ENCODE measurements at places on chromosomes 4 and X.

- DNase-seq = peak; percentile 8
Observed at GRCh38 chrX:39899856-39900776, 197.6 kb downstream of the BCOR start.

DNA sequence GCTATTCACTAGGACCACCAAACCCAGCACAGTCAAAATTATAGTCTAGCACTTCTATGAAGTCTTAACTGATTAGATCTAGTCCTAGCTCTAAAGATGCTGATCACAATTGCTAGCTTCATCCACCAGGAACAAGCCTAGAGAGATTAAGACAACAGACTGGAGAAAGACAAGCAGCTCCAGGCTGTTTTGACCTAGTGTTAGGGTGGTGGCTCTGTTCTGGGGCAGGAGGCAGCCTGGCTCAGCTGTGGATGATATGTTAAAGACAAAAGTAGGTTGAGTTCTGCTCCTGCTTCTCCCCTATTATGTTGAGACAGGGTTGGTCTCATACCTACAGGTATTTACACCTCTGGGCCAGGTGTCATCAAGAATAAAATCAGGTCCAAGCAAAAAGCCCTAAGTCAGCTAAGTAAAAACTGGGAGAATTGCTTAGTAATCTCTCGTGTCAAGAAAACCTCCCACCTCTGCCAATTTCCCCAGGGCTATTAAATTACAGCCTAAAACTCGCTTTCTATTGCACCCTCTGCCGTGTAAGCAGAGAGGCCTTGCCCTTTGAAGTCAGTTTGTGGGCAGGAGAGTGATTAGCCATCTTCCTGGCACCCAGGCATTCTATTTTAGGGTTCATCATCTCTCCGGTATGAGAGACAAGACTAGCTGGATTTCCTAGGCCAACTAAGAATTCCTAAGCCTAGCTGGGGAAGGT, 39.9 kb downstream of the RAB40AL start:
- DNase-seq = no peak

DNA sequence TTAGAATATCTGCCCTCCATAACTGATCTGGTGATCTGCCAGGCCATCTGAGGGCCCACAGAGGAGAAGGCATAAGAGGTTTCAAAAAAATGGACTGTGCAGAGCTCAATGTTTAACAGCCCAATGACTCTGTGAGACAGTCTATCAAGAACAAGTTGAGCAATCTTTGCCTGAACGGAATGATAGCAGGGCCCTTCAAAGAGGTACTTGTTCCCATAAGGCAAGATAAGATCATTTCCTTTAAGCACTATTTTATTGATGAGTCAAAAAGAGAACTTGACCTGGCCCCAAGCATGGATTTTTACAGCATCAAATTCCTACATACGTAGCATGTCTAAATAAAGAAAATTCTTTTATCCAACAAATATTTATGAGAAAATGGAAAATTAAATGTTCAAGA, 182.8 kb downstream of the IDS start:
- no peak for DNase-seq

GRCh38 chr4:146098397-146098796, 77.1 kb upstream of the LSM6 start:
- DNase-seq = no peak

- no peak for DNase-seq
Observed at GRCh38 chr4:42302348-42302747, 94.9 kb upstream of the SHISA3 start.

GRCh38 chrX:134418317-134419113, 41.5 kb upstream of the HPRT1 start:
- DNase-seq = no peak

DNA sequence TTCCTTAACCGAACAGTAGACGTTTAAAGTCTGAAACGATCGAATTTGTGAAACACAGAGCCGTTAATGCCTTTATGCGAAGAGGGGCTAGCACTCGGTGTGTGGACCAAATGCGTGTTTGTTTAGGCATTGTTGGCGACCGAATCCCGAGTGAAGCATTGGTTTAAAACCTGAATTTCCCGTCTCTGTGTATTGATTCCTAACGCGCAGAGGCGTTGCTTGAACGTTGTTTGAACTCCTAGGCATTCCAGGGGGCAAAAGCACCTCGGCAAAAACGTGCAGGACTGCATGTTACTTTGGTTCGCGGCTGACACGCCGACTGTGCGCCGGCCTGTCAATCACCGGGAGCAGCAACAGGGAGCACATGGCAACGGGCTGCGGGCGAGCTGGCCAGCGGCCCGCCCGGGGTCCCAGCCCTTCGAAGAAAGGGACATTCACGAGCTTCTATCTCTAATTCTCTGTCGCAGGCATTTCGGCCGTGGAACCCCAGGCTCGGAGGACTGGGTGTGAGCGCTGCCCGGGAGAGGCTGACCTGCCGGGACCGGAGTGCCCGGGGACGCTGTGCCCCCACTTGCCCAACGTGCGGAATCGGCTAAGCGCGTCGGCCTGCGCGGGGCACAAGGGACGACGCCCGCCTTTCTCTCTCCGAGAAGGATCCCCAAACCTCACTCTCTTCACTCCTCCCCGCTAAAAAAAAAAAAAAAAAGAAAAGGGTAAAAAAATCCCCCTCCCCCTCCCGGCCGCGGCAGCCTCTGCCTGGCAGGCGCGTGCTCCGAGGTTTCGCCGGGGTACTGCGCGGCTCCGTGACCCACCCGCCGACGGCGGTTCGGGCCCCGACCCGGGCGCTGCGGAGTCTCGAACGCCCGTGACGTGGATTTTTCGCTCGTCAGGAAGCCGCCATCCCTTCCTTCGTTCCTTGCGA, 810 bp downstream of the SPRY1 start:
- no peak for DNase-seq

DNA sequence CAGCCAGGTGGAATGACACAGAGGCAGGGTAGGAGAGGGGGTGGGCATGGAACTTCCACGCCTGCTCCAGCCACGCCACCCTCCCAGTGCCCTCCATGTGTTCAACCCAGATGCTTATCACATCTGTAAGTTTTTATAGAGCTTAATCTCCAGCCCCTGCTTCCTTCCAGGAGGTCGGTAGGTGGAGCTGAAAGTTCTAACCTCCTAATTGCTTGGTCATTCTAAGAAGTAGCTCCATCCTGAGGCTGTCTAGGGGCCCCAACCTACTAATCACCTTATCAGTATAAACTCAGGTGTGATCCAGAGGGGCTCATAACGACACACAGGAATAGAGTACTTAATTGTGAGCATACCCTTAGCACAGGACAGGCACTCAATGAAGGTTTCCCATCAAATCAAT, 18.3 kb downstream of the QDPR start:
- no peak for DNase-seq

GRCh38 chr4:20256381-20256881, 4.7 kb downstream of the SLIT2 start:
- DNase-seq = no peak

DNA sequence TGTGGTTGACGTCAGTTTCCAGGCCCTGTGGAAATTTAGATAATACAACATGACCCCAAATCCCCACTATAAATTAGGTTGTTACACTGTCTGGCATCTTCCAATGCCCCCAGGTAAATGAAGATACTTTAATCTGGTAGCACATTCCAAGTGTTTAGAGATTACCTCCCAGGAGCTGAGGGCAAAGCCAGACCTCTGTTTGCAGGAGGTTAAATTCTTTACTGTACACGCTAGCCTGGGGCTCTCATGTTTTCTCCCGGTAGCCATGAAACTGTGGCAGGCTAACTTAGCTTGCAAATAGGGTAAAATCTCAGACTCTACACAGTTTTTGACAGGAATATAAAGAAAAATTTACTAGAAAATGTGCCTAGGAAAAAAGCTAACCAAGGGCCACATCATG, 450.0 kb downstream of the PDGFC start:
- DNase-seq = no peak

DNA sequence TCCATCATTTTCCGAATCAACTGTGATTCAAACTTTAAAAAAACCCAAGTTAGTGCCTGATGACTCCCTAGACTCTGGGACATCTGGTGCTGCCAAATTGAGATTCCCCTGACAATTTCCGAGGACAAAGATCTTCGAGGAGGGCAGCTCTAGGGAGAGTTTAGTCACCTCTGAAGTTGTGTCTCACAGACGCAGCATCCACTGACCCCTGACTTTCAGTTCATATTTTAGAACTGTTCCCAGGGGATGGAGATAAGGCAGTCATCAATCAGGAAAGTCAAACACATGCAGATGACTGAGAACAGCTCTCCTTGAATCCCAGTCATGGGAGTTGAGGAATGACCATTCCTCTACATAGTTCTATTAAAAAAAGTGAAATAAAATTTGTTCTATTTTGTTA, 643.9 kb downstream of the TRIML1 start:
- DNase-seq = no peak

DNA sequence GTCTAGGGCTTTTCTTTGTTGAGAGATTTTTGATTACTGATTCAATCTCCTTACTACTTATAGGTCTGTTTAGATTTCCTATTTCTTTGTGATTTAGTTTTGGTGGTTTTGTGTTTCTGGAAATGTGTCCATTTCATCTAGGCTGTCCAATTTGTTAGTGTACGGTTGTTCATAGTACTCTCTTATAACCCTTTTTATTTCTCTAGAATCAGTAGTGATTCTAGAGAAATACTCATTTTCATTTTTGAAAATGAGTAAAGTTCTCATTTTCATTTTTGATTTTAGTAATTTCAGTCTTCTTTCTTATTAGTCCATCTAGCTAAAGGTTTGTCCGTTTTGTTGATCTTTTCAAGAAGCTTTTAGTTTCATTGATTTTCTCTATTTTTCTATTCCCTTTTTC, 7.5 kb downstream of the IL13RA1 start:
- DNase-seq = no peak

DNA sequence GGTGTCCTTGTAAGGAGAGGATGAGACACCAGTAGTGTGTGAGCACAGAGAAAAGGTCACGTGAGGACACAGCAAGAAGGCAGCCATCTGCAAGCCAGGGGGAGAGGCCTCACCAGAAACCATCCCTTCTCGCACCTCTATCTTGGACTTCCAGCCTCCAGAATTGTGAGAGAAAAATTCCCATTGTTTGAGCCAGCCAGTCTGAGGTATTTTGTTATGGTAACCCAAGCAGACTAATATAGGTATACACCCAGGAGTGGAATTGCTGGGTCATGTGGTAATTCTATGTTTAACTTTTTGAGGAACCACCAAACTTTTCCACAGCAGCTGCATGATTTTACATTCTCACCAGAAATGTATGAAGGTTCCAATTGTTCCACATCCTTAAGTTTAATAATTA, 25.6 kb downstream of the ZDHHC9 start:
- no peak for DNase-seq

- DNase-seq = no peak
Observed at GRCh38 chrX:113770806-113771205, 813.1 kb upstream of the HTR2C start.

DNA sequence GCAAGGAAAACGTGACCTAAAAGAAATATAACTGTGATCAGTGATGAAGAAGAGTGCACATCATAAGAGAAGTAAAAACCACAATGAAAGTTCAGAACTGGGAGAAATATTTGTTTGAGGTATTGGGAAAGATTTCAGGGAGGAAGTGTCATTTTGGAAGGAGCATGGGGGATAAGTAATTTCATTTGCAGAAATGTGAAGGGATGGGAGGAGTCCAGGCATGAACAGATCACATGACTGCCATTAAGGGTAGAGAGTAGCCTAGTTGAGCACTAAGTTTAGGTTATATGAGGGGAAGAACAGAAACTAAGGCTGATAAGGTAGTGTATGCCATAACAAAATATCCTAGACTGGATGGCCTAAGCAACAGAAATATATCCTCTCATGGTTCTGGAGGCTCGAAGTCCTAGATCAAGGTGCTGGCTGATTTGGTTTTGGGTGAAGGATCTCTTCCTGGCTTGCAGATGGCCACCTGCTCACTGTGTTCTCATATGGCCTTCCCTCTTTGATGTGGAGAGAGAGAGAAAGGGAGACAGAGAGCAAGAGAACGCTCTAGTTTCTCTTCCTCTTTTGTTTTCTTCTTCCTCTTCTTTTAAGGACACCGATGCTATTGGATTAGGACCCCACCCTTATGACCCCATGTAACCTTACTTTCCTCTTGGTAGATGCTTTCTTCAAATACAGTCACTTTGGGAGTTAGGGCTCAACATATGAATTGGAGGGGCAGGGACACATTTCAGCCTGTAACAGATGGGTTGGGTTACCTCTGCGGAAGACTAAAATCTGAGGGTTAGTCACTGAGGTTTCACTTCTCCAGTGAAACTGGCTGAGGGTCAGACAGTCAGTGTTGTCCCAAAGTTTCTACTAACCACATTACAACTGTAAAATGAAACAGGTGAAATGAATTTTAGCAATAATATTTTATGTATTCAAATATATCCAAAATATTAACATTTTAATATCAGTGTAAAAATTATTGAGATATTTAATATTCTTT, 77.9 kb downstream of the EGF start:
- DNase-seq = no peak

DNA sequence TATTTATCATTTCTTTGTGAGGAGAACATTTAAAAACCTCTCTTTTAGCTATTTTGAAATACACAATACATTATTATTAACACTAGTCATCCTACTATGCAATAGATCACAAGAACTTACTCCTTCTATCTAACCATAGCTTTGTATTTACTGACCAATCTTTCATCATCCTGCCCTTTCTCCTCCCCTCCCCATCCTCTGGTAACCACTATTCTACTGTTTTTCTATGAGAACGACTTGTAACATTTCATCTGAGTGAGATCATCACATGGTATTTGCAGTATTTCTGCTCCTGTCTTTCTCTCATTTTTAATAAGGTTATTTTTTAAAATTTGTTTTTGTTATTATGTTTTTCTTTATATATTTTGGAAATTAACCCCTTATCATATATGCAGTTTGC, 331.8 kb downstream of the TEX13C start:
- DNase-seq = no peak

DNA sequence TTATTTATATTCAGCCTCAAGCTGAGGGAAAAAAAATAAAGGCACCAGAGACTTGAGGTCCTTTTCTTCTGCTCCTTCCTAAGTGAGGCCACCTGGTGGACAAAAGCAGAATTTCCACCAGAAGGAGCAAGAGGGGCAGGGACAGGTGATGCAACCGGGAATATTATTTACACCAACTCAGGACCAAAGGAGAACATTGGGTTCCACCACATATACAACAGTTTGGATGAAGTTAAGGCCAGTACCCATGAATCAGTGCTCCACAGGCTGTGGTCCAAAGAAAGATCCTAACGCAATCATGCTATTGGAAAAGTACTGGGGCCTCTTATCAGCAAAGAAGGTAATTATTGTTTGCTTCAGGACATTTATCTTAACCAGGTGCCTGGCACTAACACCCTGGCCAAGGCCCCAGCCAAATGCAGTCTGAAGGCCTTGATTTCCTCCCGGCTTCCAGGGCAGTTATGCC, 57.4 kb downstream of the TSC22D3 start:
- DNase-seq = peak; percentile 50

GRCh38 chr4:137307806-137308205, 224.5 kb downstream of the PCDH18 start:
- no peak for DNase-seq

GRCh38 chr4:142901166-142901662, 55.1 kb upstream of the INPP4B start:
- no peak for DNase-seq

GRCh38 chr4:143399113-143399949, 62.7 kb downstream of the GAB1 start:
- DNase-seq = no peak

GRCh38 chr4:84171871-84172270, 327.2 kb downstream of the NKX6-1 start:
- no peak for DNase-seq

- DNase-seq = no peak
Observed at GRCh38 chr4:8319731-8320385, 50.3 kb downstream of the HTRA3 start.

Measured in NCI-H2107 (cell line).